AG04450 (cell line): ENCODE measurements at places on chromosomes 7 and 10.
A peak's percentile ranks its signal among the peaks of the same experiment; 100 is the strongest.

DNA sequence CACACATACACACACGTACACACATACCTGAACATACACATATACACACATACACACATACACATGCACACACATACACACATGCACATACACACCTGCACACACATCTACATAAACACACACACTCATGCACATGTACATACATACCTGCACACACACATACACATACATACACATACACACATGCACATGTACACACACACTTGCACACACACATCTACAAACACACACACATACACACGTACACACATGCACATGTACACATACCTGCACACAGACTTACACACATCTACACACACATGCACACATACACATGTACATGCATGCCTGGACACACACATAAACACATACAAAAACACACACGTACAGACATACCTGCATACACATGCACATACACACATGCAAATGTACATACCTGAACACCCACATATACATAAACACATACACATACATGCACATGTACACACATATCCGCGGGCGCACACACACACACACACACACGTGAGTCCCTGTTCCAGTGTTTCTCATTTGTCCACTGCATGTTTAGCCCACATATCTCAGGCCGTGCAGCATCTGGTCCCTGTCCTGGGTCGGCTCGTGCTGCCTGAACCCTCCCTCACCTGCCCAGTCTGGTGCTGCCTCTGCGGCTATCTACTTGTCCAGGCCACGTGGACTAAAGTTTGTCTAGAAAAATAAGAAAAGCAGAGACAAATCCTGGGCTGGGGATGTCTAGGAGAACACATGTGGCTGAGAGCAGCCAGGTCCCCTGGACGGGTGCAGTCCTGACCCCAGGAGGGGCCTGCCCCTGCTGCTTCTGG, 238.7 kb downstream of the TCERG1L start:
- no peak for DNase-seq

DNA sequence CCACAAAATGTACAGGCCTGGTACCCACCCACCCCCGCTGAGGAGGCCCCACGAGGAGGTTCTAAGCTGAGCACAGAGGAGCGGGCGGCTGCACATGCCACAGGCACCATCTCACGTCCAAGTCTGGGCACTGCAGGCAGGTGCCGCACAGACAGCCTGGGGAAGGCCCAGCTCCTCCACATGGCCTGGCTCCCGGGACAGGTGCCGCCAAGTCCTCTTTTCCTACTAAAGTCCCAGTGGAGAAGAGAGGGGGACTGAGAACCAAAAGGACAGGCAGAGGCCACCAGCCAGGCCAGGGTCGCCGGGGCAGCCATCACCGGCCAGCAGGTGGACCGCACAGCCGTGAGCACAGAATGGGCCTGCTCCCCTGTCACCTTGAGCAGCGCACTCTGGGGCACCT, 91.1 kb downstream of the MAD1L1 start:
- DNase-seq: no peak

DNA sequence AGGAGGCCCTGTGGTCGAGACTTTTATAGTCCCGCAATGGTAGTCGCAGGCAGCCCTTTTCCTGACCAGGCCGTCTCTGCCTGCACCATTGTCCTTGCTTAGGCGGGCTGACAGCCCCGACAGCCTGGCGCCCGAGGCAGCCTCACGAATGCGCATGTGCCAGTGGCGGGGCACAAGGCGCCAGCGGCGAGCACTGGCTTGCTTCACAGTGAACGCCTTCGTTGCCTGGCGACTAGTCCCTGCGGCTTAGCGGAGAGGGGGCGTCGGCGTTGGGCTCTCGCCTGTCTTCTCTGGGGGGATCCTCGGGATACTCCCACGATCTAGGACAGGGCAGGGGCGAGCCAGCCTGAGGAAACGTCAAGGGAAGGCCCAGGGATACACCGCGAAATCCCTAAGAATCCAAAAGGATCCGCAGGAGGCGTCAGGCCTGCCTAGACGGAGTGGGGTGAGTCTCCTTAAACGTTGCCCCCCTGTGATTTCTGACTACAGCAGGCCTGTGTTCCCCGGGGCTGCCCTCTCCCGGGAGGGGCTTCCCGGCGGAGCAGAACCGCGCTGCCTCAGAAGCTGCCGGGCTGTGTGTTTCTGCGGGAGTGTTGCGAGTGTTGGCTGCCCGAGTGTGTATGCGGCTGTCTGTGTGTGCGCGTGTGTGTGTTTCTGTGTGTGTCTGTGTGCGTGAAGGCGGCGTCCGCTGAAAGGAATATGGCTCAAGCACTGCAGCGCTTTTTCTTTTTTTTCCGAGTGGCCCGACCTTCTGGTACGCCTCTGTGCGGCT, 20.5 kb upstream of the ZNF273 start:
- DNase-seq: no peak

DNA sequence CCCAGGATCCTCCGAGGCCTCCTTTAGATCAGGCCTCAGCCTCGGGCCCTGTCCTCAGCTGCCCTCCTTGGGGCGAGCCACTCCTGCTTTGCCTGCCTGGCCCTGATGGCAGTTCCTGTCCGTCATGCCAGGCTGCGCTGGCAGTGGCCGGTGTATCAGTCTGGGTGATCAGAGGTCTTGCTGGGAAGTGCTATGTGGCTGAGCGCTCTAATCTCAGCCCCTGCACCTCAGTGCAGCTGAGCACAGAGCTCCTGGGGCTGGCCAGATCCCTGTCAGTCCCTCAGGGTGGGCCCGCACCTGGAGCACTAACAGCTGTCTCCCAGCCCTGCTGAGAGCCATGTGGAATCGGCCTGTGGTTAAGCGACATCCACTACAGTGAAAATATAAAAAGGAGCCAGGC, 14.8 kb upstream of the CFAP46 start:
- no peak for DNase-seq

DNA sequence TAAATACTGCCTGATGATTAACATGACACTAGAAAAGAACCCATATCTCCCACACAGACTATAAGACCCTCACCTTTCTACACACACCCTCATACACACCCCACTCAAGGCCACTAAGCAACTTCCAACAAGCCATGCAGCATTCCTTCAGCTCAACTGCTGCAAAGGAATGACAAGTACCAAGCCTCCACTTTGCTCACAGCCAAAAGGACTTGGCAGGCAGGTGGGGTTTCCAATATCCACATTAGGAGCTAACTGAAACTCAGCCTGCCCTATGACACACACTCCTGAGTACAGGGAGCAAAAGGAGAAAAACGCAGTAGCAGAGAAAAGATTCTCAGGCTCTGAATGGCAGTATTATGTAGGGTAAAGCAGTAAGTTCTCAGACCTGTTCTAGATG, 13.4 kb downstream of the USP54 start:
- DNase-seq: no peak

DNA sequence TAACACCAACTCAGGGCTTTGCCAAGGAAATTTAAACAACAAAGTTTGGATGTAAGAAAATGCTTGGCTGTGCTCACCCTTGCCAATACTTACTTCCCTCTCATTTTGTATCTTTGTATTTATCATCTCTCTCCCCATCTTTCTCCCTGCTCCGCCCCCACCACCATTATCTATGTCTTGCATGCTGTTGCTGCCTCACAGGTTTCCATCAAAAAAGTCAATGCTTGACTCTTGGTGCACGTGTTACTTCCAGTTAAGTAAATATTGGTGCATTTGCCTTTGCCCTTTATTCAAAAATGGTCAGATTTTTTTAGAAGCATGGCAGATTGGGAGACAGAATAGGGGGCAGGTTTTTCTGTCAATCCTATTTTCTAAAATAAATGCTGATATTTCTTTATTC, 626.0 kb downstream of the ACTR3B start:
- no peak for DNase-seq

DNA sequence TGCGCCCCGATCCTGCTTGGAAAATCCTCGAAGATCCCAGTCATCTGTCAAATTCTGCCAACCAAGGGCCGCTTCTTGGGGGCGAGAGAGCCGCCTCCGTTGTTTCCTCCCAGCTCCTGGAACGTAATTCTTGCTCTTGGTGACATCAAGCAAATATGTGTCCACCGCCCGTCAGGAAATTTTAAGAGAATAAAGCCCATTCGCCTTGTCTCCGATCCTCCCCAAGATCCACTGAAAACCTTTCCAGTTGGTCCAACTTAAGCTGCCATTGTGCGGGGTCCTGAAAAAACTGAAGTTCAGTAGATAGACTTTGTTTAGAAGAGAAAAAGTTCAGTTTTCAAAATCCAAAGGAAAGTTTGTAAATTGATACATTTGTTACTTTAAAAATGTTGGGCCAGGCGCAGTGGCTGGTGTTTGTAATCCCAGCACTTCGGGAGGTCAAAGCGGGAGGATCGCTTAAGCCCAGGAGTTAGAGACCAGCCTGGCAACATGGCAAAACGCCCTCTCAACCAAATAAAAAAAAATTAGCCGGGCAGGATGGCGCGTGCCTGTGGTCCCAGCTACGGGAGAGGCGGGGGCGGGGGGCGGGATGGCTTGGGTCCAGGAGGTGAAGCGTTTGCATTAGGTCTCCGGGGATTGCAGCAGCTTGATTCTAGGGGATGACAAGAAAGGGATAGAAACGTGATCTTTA, 1.0 kb upstream of the ZNF800 start:
- no peak for DNase-seq

- DNase-seq: no peak
Observed at GRCh38 chr10:101000915-101001658, 1.5 kb downstream of the LZTS2 start.

- DNase-seq: peak; percentile 73
Observed at GRCh38 chr7:90211391-90212148, at the start of gene STEAP2. Gene STEAP2 (plus strand): TSS chr7:90211740. CDS start chr7:90225083, 13,343 bp downstream.

GRCh38 chr10:47361293-47361692, 13.1 kb downstream of the RBP3 start:
- DNase-seq: no peak

DNA sequence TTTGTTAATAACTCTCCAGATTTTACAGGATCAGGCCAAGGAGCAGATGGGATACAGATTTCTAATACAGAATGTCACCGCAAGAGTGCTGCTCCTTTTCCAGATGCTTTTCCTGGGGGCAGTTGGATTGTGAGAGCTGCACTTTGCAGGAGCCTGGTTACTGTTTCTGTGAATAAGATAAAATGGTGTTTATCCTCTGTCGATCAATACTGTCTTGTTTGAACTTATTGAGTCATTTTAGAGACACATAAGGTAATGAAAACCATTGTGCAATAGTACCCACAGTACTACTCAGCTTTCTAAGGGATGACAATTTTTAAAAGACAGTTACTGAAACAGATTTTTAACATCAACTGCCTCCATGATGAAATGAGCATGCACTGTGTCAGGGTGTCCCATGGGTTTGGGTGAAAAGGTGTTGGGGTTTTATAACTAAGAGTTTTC, 2.9 kb downstream of the A1CF start:
- no peak for DNase-seq

- no peak for DNase-seq
Observed at GRCh38 chr10:78314651-78315050, 281.0 kb downstream of the RPS24 start.

GRCh38 chr10:63866747-63867140, 345.5 kb downstream of the REEP3 start:
- DNase-seq: no peak

DNA sequence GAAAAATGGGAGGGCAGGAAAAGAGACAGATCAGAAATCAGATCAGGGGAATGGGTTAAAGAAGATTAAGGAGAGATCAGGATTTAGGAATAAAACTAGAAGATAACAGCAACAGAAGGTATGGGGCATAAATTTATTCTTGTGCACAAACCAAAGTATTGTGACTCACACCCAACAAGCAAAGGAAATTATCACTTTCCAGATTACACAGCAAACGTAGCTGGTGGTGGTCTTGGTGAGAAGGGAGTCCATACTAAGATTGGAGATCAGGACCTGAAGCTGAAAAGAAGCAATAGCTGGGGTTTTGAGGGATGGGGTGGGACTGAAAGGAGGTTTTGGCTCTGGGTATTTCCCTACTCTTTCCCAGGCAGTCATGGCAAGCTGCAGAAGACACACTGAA, 3.5 kb upstream of the MYOZ1 start:
- no peak for DNase-seq

- no peak for DNase-seq
Observed at GRCh38 chr7:139950881-139951525, 111.7 kb downstream of the PARP12 start.

- no peak for DNase-seq
Observed at GRCh38 chr10:49296836-49297235, 2.1 kb upstream of the C10orf71 start.

DNA sequence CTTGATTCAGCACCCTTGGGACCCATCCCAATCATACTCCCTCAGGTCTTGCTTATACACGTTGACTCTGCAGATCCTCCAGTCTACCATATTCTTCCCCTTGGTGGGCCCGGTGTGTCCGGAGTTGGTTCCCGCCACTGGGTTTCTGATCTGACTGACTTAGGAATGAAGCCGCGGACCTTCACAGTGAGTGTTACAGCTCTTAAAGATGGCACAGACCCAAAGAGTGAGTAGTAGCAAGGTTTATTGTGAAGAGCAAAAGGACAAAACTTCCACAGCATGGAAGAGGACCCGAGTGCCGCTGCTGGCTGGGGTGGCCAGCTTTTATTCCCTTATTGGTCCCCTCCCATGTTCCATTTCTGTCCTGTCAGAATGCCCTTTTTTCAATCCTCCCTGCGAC, 5.9 kb upstream of the GDF10 start:
- no peak for DNase-seq

- DNase-seq: no peak
Observed at GRCh38 chr7:7181519-7182155, 707 bp upstream of the C1GALT1 start.

- no peak for DNase-seq
Observed at GRCh38 chr10:42999385-43000020, 77.4 kb upstream of the RET start.

- DNase-seq: peak; percentile 79
Observed at GRCh38 chr7:17275749-17276671, 22.4 kb upstream of the AHR start.

- DNase-seq: no peak
Observed at GRCh38 chr10:69398466-69398865, 18.3 kb downstream of the TACR2 start.

- no peak for DNase-seq
Observed at GRCh38 chr7:43143918-43144589, 31.6 kb downstream of the HECW1 start.

- DNase-seq: no peak
Observed at GRCh38 chr10:57507788-57508187, 759.9 kb downstream of the IPMK start.

- DNase-seq: no peak
Observed at GRCh38 chr10:124264271-124264670, 154.5 kb downstream of the OAT start.

DNA sequence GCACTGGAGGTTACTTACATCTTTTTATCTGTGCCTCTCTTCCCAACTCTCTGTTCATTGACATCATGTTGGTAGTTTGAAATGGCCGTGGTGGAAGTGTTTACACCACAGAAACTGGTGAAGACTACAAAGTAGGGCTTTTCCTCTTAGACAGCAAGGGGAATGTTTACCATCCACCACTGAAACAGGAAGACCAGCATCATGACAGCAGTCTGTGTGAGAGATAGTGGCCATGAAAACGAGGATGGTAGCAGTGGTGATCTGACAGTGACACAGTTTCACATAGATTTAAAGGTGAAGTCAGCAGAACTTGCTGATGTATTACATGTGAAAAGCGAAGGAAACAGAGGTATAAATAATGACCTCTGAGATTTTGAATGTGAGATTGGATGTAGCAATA, 115.7 kb downstream of the CCDC71L start:
- DNase-seq: no peak

- DNase-seq: no peak
Observed at GRCh38 chr7:6409944-6410693, 37.6 kb downstream of the DAGLB start.

- DNase-seq: no peak
Observed at GRCh38 chr10:69486922-69487730, 35.9 kb downstream of the TSPAN15 start.

GRCh38 chr7:27000496-27000895, 95.3 kb downstream of the HOXA1 start:
- DNase-seq: no peak

GRCh38 chr10:79488336-79488735, 24.0 kb upstream of the EIF5AL1 start:
- DNase-seq: peak; percentile 78
